ENCODE measurements at places on chromosomes 6 and 20. TPM values are rescaled to one million over a fixed set of nuclear protein-coding genes. Genes with fewer than 3 reads are reported as not detected.

DNA sequence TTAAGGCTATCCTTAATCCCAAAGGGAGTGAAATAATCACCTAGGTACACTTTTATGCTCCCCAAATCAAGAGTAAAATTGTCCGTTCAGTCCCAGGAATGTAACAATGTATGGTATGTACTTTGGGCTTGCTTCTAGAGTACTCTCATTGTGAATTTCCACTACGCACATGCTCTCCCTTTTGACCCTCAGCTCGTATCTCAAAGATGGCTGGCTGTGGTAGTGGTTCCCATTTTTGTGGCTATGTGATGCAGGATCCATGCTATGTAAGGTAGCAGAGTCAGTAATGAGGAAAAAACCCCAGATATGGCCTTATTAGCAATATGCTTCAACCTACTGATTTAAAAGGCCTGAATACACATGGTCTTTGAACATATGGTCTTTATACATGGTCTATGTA lies 133.7 kb downstream of the DST start:
- no peak for DNase-seq

DNA sequence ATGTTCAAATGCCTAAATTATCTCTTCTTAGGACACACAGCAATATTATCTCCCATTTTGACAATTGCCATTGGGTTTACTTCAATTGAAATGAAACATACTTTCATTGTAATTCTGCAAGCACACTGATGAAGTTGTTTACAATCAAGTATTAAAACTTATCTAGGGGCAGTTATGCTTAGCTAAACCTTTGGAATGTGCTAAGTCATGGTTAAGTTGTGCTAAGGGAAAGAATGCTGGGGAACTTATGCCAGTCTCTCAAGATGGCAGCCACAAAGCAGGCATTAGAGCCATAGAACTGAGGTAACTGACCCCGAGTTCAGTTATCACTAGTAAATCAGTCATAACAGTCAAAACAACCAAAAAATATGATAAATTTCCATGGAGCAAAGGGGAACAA lies 59.1 kb upstream of the NT5E start:
- DNase-seq = no peak

DNA sequence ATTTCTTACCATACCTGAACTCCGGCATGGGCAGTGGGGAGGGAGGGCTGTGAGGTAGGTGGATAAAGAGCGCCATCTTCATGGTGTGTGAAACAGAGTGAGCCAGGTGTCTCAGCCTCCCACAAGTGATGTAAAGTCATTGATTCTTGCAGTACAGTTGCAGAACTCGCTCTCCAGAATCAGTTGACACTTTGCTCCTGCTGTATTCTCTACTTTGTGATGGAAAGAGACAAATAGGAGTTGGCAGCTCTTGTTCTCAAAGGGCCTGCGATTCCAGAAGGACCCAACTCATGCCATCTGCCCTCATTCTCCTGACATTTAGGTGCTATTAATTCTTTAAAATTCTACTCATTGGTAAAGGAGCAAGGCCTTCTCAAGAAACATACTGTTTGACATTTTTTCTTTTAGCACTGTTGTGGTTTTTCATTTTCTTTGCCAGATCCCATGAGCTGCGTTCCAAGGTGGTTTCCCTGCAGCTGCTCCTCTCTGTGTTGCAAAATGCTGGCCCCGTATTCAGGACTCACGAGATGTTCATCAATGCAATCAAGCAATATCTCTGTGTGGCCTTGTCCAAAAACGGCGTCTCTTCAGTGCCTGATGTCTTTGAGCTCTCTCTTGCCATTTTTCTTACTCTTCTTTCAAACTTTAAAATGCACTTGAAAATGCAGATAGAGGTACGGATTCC lies 49.3 kb downstream of the ARFGEF2 start:
- DNase-seq = no peak

GRCh38 chr6:170221753-170222400 lies 69.0 kb downstream of the DLL1 start:
- no peak for DNase-seq

GRCh38 chr20:14383335-14383734 lies 45.9 kb upstream of the FLRT3 start:
- DNase-seq = no peak

DNA sequence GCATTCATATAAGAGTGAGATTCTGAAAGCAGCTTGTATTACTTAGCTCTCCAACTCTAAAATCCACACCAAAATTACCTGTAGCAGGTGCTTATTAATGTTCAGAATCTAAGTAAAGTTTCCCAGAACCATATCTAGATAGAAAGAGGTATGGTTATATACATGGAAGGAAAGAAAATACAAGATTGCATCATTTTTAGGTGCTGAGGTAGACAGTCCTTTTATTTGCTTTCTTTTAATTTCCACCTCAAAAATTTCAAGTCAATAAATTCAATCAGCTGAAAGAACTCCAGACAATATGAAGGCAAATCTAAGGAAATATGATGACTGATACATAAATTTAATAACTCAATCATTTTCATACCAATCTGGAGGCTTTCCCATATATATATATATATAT lies 521.9 kb downstream of the PKHD1 start:
- no peak for DNase-seq

GRCh38 chr20:37958856-37959520 lies 56.1 kb downstream of the VSTM2L start:
- DNase-seq = no peak

DNA sequence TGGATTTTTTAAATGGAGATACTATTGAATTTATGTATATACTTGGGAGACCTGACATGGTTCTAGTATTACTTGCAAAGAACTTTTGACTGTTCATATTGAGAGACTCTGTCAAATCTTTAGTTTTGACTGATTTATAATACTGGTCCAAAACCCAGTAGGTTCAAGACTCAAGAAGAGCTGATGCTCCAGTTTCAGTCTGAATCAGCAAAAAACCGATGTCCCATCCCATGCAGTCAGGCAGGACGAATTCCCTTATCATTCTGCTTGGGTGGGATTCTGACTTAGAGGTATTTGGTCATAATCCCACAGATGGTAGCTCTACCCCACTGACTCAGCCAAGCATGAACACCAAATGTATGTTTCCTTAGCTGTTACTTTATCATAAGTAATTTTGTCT lies 29.5 kb downstream of the ZNF334 start:
- no peak for DNase-seq

Gene GPX6
- total RNA-seq = not detected

Gene TXLNB
- total RNA-seq = 0.73 TPM

Gene KATNA1
- 18.8 TPM for total RNA-seq
